ENCODE measurements at places on chromosomes 13 and 19. TPM values are rescaled to one million over a fixed set of nuclear protein-coding genes. Genes with fewer than 3 reads are reported as not detected.
A peak's percentile ranks its signal among the peaks of the same experiment; 100 is the strongest.

TNNI3 gene
- not detected for total RNA-seq

GRCh38 chr19:5567360-5567969, at the start of gene TINCR:
TINCR (minus strand) TSS chr19:5567953.
- DNase-seq, result no peak

DNA sequence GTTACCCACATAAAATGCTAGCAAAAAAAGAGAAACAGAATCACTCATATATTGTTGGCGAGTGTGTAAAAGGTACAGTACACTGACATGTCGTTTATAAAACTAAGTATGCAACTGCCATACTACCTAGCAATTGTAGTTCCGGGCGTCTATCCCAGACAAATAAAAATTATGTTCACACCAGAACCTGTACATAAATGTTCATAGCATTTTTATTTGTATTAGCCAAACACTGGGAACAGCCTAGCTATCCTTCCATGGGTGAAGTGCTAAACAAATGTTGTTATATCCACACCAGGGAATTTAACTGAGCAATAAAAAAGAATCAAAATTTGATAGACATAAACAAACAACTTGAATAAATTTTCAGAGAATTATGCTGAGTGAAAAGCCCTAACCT, 28.9 kb upstream of the POSTN start:
- no peak for DNase-seq

OLFM2 gene
- total RNA-seq, result 1.2 TPM

GRCh38 chr19:7705387-7706187, 3.7 kb upstream of the FCER2 start:
- DNase-seq, result peak; percentile 86

- DNase-seq, result no peak
These were observed 113.2 kb upstream of the SOX21 start for GRCh38 chr13:94825507-94825906.

- DNase-seq, result peak; percentile 56
These were observed 5.1 kb downstream of the EGLN2 start for GRCh38 chr19:40803857-40804782.

- no peak for DNase-seq
These were observed 710.9 kb upstream of the SPRY2 start for GRCh38 chr13:81051873-81052272.

- DNase-seq, result no peak
These were observed 51.5 kb downstream of the RASA3 start for GRCh38 chr13:114080739-114081561.

NXNL1 gene
- not detected for total RNA-seq

DNA sequence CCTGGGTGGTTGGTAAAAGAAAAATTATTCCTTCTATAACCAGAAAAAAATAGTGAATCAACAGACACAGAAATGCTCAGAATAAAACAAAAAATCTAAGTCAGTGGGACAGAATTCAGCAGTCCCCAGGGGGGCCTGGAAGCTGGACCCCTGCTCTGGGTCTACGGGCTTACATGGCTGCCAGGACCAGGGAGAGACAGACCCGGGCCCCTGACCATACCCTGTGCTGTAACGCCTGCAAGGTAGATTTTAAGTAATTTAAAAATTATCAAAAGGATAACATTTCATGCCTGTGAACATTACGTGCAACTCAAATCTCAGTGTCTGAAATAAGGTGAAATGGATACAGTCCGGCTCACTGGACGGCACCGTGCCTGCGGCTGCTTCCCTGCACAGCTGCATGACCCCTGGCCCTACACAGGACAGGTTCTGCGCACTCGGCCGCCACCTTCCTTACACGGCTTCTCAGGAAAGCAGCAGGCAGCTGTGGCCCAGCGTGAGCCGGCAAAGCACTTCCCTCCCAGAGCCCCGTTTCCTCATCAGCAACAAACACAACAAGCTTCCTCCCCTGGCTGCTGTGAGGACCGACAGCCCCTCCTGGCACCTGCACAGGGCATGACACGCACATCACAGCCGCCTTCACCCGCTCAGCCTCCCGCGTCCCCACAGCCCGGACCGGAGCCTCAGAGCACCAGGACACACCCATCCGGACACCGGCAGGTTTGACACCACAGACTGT, 22.2 kb downstream of the RASA3 start:
- peak; percentile 76 for DNase-seq

GRCh38 chr13:112114391-112114790, 47.4 kb downstream of the SOX1 start:
- DNase-seq, result no peak

GRCh38 chr13:23979361-23980159, 82.3 kb upstream of the C1QTNF9B start:
- DNase-seq, result peak; percentile 40

GRCh38 chr13:80408270-80408669, 67.3 kb upstream of the SPRY2 start:
- DNase-seq, result no peak

SRRM5 gene
- total RNA-seq, result 1.7 TPM

GRCh38 chr13:46544208-46544607, 8.8 kb upstream of the LRCH1 start:
- DNase-seq, result no peak

- no peak for DNase-seq
These were observed 130.2 kb downstream of the FGF9 start for GRCh38 chr13:21800837-21801616.

CDC16 gene
- total RNA-seq, result 99.4 TPM

- peak; percentile 66 for DNase-seq
These were observed 372 bp downstream of the DNAAF3 start for GRCh38 chr19:55165952-55166529.

BEST2 gene
- not detected for total RNA-seq

DNA sequence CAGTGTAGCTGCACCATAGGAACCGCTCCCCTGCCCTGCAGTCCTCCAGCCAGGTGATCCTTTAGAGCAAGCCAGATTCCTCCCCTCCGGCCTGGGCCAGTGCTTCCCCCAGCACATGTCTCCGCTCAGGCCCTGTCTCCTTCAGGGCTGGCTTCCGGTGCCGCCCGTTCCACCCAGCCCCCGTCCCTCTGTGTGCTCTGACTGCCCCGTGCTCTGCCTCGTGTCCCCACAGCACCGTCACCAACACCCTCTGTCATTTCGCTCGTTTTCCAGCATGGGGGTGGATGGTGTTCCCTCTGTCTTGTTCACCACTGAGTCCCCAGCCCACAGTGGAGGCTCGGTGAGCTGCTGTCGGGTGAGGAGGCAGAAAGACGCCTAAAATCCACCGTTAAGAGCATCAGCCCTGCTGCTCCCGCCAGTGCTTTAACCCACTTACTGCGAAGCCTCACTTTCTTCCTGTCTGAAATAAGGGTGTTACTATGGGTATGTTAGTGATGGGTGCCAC, 54.5 kb downstream of the TSSK6 start:
- peak; percentile 63 for DNase-seq

GRCh38 chr19:38693380-38694223, 46.2 kb downstream of the ACTN4 start:
- peak; percentile 27 for DNase-seq

DNA sequence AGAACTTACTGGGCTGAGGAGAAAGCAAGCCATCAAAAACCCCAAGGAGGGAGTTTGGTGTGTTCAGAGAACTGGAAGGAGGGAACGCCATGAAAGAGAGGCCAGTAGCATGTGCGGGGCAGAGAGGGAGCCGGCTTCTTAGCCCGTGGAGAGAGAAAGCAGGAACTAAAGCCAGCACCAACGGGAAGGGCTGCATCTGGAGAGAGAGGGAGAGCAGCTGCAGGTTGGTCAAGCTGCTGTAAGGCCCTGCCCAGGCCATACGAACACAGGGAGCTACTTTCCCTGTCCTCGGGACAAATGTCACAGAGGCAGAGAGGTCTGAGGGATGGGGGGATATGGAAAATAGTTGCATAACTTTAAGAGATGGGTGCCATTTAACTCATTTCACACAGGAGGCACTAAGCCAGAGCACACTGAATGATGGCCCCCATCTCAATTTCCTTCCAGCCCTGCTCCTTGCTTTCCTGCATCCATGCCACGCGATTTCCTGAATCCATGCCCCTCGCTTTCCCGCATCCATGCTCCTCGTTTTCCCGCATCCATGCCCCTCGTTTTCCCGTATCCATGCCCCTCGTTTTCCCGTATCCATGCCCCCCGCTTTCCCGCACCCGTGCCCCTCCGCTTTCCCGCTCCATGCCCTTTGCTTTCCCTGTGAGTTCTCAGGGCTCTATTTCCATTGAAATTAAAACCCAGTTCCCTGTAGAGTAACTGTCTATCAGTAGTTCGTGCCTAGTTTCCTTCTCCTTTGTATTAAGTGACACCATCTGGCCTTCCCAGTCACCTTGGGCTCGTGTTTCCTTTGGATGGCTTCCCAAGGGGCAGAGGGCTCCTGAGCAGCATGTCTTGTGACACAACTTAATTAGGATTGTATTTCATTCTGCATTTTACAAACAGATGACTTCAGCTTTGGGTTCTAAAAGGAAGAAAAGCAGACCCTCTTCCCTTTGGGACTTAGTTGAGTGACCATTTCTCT, 31.5 kb upstream of the TPT1 start:
- no peak for DNase-seq

DNA sequence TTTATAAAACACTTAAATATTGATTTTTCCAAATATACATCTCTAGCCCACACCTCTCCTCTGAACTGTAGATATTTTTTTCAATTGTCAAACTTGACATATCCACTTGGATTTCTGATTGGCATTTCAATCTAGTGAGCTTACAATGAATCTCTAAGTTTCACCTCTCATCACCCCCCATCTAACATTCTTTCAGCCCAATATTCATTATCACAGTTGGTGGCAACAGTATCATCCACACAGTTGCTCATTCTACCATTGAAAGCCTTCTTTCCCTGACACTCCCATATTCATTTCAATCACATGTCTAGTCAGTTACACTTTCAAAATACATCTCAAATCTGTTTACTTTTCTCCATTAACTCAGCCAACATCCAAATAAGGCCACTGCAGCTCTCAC, 385.2 kb downstream of the PCDH20 start:
- no peak for DNase-seq

ITGBL1 gene
- total RNA-seq, result not detected

DNA sequence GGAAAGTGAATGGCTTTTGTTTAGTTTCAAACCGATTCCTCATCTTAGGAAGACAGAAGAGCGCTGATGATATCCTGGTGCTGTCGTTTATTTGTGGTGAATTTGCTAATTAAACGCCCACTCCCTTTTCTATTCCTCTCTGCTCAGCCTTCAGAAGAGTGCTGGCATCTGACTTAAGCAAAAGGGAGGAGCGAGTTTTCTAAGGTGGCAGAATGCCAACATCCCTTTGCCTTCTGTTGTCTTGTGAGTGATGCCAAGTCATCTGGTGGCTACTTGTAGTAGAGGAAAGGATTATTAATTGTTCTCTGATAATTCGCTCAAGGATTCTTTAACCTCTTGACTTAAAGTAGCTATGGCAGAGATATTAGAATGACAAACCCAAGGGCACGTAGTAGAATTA, 68.1 kb downstream of the ERCC5 start:
- DNase-seq, result no peak

APOC4 gene
- total RNA-seq, result not detected

GRCh38 chr13:50153401-50153800, 138.2 kb downstream of the KCNRG start:
- DNase-seq, result no peak

NCR1 gene
- 4.1 TPM for total RNA-seq

GRCh38 chr13:77397636-77398035, 70.7 kb upstream of the MYCBP2 start:
- no peak for DNase-seq

SOX1 gene
- not detected for total RNA-seq

CNN1 gene
- total RNA-seq, result not detected

DNA sequence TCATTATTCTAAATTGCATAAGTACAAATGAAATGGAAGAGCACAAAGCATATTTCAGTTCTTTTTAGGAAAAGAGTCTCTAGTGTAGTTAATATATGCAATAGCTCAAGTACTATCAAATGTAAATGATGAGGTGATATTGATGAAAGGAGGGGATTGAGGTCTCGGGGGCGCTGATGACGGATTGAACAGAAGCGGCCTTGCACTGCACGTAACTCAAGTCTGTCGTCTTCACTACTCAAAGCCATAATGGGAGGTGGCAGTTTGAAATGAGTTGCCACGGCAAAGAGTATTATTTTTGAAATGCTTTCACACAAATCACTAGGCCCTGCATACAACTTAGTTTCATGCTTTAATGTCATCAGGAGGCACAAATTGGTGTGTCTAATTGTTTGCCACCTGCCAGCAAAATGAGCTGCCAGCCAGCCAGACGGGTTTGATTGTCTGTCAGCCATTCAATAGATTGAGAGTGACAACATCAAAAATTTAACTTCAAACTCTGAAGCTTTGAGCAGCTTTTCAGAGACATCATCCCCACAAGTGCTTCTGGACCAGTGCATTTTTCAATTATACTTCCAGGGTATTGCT, 256.6 kb downstream of the NBEA start:
- DNase-seq, result no peak

- no peak for DNase-seq
These were observed 60.2 kb upstream of the TNFRSF19 start for GRCh38 chr13:23509781-23510543.

SLC8A2 gene
- total RNA-seq, result 0.17 TPM

GRCh38 chr13:98180092-98180491, 3.0 kb upstream of the RNF113B start:
- DNase-seq, result no peak

GNA15 gene
- total RNA-seq, result 66.5 TPM

- no peak for DNase-seq
These were observed 10.2 kb upstream of the ANKRD10 start for GRCh38 chr13:110925023-110925612.

TRPM4 gene
- total RNA-seq, result 1.5 TPM

DNA sequence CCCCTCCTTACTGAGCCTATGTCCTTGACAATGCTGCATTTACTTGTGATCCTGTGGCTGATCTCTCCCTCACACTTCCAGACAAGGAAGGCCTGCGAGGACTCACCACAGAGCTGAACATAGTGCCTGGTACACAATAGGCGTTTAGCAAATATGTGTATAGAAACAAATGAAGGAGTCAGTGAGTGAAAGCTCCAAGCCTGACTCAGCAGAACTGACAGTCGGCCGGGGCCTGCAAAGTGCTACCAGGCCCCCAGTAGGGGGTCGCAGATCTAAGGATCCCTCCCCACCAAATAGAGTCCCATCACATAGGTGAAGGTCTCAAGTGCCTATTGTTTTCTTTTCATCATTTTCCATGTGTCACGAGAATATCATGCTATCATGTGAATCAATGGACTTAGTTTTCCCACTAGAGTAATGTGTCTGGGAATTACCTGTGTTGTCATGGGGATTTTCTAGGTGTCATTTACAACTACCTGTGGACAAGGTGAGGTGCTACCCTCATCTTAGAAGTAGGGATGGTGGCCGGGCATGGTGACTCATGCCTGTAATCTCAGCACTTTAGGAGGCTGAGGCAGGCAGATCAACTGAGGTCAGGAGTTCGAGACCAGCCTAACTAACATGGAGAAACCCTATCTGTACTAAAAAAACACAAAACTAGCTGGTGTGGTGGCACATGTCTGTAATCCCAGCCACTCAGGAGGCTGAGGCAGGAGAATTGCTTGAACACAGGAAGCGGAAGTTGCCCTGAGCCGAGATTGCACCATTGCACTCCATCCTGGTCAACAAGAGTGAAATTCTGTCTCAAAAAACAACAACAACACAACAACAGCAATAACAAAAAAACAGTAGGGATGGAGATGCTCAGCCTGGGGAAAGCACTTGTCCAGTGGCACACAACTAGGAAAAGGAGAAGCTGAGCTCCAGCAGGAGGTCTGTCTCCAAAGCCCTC, 50.3 kb upstream of the CYP2A7 start:
- DNase-seq, result no peak
